ENCODE measurements at places on chromosomes 5 and 9.

GRCh38 chr5:113380807-113381326, 53.9 kb downstream of the TSSK1B start:
- no peak for DNase-seq

- DNase-seq = no peak
Observed at GRCh38 chr5:150253416-150254208, 36.0 kb downstream of the CAMK2A start.

- no peak for DNase-seq
Observed at GRCh38 chr5:125109293-125109692, 362.9 kb upstream of the ZNF608 start.

GRCh38 chr5:83956386-83956785, 235.7 kb upstream of the HAPLN1 start:
- peak; percentile 18 for DNase-seq

DNA sequence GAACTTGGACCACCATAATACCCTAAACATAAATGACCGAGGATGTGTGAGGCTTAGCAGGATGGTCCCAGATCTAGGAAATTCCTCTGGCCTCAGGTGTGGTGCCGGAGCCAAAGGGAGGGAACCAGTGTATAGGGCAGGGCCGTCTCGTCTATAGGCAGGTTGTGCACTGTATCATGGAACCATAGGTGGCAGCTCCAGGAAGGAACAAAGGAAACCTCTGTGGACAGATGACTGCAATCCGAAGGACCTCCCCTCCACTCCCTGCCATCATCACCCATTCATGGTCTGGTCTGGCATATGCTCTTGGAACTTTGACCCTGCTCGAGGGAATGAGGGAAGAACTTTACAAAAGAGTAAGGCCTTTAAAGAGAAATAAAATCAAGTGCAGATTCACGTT, 2.9 kb upstream of the MACIR start:
- DNase-seq = no peak

- no peak for DNase-seq
Observed at GRCh38 chr9:77170991-77171699, 6.2 kb upstream of the VPS13A start.

DNA sequence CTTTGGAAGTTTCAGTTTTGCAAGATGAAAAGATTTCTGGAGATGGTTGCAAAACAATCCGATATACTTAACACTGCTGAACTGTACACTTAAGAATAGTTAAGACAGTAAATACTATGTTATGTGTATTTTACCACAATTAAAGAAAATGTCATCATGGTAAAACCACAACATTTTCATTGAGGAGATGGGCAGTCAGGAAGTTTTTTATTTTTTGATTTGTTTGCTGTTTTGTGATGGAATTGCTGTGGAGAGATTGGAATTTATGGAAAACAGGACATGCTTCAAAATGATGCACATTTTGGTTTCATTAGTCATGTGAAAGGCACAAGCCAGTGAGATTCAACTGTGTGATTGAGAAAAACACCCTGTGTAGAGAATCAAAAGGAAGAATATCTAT, 90.5 kb upstream of the AGXT2 start:
- no peak for DNase-seq

GRCh38 chr9:135880438-135880837, 26.9 kb downstream of the CAMSAP1 start:
- no peak for DNase-seq

- no peak for DNase-seq
Observed at GRCh38 chr9:109590966-109591365, 92.9 kb upstream of the PTPN3 start.

- DNase-seq = peak; percentile 16
Observed at GRCh38 chr9:81492710-81493447, 196.5 kb downstream of the TLE1 start.

GRCh38 chr9:73153793-73154227, 2.1 kb downstream of the ANXA1 start:
- DNase-seq = no peak

- no peak for DNase-seq
Observed at GRCh38 chr9:75941577-75942311, 51.3 kb downstream of the PCSK5 start.

- no peak for DNase-seq
Observed at GRCh38 chr5:39361306-39361705, 3.0 kb downstream of the C9 start.

DNA sequence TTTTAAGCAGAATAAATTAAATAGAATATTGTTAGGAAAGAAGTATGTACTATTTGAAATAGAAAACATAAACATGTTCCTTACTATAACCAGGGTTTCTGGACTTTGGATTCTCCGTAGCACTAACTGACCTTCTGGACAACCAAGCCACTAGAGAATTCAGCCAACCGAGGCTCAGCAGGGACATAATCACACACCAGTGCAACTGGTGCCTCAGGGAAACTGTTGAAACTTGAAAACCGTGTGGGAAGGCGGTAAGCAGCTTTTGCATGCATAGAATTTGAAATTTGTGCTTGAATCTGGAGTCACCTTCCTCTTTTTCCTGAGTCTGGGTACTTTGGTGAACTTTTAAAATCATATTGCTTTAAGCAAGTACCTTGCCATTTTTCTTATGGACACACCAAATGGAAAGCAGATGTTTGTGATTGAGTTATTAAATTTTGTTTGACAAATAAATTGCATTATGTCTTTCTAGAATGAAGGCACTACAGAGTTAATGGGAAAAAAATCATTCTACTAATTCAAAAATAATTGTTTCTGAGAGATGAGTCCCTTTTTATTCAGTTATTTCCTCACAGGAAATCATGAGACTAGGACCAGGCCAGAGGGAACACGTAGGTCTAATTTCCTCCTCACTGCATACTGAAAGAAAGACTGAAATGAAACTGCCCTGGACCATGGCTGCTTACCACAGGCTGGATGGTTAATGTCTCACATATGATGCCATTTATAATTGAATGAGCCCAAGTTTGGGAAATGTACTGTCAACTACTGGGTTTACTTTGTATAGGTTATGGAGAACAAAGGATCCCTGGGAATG, 20.6 kb upstream of the SCAMP1 start:
- no peak for DNase-seq

GRCh38 chr9:125600194-125600593, 106.8 kb downstream of the MAPKAP1 start:
- no peak for DNase-seq

DNA sequence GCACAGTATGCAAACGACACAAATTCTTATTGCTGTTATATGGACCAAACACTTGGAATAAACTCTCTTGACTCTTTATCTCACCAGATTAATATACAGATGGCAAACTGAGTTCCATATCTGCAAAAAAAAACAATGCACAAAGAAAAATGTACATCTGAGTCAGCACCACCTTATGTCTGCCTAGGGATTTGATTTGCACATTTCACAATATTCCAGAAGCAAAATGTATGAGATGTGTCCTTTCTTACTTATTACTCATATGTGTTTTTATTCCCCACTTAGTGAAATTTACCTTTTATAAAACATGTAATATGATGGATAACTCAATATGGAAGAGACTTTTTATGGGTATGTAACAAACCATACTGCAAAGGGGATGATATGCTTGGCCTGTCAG, 236.9 kb downstream of the GLIS3 start:
- DNase-seq = no peak

DNA sequence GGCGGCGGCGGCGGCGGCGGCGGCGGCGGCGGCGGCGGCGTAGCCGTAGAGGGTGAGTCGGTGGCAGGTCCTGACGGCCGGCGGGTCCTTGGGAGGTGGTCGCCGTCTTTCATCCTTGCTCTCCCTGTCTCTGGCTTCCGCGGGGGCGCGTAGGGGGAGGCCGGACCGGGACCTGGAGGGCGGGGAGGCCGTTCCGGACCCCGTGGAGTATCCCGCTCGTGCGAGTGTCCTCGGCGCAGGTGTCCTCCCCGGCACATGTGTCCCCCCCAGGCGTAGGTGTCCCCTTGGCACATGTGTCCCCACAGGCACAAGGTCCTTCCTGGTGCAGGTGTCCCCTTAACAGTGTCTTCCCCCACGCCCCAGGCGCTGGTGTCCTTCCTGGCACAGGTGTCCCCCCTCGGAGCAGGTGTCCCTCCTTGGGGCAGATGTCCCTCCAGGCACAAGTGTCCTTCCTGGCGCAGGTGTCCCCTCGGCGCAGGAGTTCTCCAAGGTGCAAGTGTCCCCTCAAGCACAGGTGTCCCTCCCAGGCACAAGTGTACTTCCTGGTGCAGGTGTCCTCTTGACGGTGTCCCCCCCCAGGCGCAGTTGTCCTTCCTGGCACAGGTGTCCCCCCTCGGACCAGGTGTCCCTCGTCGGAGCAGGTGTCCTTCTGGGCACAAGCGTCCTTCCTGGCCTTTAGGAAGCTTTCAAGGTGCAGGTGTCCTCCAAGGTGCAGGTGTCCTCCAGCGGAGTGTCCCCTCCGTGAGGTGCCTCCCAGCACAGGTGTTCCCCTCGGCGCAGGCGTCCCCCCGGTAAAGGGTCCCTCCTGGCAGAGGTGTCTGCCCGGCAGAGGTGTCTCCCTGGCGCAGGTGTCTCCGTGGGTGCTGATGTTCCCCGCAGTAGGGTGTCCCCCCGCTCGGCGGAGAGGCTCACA, 519 bp downstream of the EXOC3 start:
- no peak for DNase-seq

DNA sequence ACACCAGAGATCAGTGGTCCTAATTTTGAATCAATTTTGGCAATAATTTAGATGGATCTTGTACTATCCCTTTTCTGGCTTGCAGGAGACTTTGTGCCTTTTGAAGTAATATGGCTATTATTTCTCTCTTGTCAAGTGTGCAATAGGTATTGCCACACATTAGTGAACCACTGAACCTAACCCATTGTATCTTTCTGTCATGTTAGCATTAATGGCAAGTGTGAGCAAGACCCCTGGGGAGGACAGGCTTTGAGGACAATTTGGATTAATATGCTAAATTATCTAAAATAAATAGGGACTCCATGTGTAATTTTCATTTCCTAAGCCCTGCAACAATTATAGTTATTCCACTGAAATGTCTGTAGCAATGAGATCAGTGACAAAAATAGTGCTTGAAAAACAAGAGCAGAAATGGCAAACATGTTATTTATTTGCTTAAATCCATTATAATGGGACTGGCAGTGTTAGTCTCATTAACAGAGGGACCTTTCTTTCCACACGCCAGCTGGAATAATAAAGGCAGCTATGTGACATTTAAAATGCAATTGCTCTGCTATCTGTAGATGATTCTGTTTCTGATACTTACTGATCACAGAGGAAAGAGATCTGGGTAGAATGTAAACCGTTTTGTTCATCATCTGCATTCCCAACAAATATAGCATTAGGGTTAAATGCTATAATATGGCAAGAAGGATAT, 753.3 kb upstream of the ZNF608 start:
- peak; percentile 65 for DNase-seq

DNA sequence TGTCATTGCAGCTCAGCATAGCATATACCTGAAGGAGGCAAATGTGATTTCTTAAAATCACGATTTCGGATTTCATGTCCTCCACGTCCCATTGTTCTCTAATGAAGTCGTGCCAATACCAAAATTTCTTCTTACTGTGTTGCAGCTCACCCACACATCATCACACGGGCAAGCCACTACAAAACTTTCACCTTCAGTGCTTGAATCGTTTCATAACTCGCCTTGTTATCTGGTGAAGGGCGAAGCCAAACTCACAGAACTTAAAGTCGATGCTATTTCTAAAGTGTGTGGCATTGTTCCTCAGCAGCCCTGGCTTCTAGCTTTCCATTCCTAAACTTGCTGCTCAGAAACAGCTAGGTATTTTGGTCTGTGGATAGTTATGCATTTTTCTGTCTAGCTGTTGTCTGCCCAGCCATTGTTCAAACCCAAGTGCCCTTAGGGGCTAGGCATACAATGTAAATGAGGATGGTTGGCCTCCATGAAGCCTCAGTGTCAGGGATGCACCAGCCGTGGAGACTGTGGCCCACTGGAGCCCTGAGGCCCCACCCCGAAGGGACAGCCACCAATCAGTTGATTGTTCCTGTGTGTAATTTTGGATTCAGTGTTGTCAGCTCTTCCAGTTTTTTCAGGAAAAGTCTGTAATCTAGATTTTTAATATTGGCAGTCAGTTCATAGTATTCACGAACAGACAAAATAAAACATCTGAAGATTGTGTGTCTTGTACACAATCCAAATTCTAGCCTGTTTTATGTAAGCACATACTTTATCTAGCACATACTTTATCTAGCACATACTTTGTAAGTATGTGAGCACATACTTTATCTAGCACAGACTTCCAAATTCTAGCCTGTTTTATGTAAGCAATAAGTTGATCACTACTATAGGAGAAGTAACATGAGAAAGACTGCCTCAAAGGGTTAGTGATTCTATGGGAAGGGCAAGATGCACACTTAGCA, 112.8 kb downstream of the DAPK1 start:
- no peak for DNase-seq

DNA sequence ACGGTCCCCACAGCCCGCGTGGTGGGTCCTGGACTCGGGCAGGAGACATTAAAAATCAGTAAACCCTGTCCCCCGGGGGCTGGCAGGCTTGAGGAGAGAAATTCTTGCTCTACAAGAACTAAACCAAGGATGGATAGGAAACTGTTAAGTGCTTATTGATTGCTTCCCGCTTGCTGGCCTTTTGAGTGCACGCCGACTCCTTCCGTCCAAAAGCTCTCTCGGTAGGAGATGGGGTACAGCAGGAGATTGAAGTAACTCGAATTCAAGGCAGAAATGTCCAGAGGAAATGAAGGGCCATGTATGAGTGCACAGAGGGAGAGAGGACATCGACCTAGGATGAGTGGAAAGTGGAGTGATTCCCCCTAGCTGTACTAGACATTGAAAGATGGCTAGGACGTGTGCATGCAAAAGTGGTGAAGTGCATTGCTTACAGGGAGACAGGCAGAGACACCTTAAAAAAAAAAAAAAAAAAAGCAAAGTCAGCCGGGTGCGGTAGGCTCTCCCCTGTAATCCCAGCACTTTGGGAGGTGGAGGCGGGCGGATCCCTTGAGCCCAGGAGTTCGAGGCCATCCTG, 923 bp downstream of the RECK start:
- no peak for DNase-seq

GRCh38 chr9:35180801-35181200, 19.0 kb downstream of the UNC13B start:
- DNase-seq = no peak

DNA sequence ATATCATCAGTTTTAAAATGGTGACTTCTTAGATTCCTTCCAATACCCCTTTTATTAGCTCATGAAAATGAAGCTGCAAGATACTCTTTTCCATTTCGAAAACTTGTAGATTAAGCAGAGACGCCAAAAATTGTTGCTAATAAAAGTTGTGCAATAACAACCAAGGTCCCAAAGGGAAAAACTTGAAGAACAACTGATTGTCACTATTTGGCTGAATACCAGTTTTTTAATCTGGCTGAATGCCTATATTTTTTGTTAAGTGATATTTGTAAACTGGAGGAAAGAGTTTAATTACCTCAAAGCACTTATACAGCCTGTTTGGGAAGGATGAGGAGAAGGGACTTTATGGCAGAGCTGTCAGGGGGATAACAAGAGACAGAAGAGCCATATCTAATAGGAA, 14.6 kb downstream of the C5orf58 start:
- DNase-seq = no peak

- DNase-seq = no peak
Observed at GRCh38 chr9:108634204-108634603, 221.6 kb downstream of the ACTL7B start.

GRCh38 chr5:7867260-7867659, 1.6 kb downstream of the FASTKD3 start:
- DNase-seq = no peak

- DNase-seq = no peak
Observed at GRCh38 chr9:134212809-134213507, 48.6 kb upstream of the RNU6ATAC start.

All from NCI-H1930 (cell line).